ENCODE measurements at places on chromosomes 7 and 10.
A peak's percentile ranks its signal among the peaks of the same experiment; 100 is the strongest.

GRCh38 chr7:23410446-23411183 lies 59.7 kb downstream of the IGF2BP3 start:
- peak; percentile 75 for DNase-seq

DNA sequence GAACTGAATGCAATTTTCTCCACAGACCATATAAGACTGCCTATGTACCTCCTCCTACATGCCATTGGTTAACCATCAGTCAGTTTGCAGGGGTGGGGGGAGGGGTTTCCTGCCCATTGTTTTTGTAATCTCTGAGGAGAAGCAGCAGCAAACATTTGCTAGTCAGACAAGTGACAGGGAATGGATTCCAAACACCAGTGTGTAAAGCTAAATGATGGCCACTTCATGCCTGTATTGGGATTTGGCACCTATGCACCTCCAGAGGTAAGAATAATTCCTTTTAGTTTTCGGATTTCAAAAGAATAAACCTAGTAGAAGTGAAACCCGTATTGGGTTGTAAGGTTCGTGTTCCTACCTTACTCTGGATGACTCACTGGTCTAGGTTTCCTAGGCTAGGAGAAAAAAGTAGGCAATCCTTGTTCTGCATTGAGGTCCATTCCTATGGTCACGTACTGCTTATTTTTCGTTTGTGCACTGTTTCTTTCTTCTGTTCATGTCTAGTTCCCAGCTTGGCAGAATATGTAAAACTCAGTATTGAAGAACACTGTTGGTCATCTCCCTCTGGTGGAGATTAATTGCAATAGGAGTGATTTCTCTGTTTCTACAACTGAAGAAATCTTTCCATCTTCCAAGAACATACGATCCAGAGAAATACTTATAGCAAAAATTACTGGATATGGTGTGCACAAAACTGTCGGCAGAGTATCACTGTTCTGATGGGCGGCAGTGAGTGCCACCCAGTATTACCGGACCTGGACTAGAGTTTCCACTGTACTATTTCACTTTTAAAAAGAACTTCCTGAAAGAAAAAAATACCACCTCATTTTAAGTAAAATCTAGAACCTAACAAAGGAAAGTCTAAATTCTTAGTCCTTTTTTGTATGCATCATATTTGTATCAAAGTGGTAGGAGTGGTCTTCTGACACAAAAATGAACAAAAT lies at the start of gene AKR1C3:
AKR1C3 (plus strand) TSS at position 150 of the 941 bp plus-strand sequence; CDS start at position 181, 31 bp downstream.
- DNase-seq, result no peak

DNA sequence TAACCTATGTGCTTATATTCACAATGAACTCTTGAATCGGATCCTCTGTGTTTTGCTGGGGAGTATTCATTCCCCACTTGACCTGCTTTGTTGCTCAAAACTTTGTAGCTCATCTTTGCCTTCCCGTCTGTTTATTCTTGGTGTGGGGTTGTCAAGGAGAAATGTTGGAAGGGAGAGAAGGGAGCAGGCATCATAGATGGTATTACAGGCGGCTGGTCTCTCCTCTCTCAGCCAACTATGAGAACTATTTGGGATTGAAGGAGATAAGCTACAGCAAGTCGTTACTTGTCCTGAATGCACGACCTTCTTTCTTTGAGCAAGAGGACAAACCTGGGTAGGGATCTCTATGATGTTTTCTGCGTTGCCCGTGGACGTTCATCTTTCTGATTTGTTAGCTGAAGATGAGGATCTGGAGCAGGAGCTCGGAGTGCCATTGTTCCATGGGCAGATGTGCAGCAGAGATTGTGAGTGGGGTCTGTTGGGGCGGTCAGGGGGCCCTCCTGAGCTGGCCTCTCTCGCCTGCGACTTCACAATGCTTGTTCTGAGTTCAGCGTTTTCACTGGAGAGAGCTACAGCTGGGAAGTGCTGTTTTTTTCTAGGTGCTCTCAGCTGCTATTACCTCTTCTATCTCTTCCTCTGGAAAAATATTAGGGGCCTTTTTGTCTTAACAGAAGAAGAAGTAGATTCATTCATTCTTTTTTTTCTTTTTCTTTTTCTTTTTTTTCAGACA lies 126.9 kb upstream of the KLF6 start:
- no peak for DNase-seq

GRCh38 chr10:124292911-124293615 lies 125.7 kb downstream of the OAT start:
- no peak for DNase-seq

GRCh38 chr7:90655566-90655965 lies 59.4 kb downstream of the CDK14 start:
- DNase-seq, result peak; percentile 32

- DNase-seq, result no peak
Measured at GRCh38 chr10:131692686-131693334, 208.0 kb upstream of the PPP2R2D start.

GRCh38 chr10:124596962-124597845 lies 135.6 kb downstream of the LHPP start:
- no peak for DNase-seq

DNA sequence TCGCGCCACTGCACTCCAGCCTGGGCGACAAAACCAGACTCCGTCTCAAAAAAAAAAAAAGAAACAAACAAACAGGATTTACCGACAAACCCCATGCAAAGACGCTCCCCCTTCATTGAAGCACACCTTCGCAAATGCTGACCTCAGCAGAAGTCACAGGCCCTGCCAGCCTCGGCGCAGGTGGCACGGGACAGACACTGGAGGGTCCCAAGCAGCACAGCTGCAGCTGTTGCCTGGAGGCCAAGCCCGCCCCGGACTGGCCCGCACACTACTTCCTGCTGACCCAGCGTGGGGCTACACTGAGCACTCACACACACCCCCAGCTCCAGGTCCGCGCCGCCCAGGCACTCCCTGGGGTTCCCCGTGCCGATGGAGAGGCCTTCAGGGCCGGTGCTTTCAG lies 31.2 kb downstream of the SNX8 start:
- no peak for DNase-seq

- no peak for DNase-seq
Measured at GRCh38 chr10:114048472-114048871, 4.8 kb downstream of the ADRB1 start.

DNA sequence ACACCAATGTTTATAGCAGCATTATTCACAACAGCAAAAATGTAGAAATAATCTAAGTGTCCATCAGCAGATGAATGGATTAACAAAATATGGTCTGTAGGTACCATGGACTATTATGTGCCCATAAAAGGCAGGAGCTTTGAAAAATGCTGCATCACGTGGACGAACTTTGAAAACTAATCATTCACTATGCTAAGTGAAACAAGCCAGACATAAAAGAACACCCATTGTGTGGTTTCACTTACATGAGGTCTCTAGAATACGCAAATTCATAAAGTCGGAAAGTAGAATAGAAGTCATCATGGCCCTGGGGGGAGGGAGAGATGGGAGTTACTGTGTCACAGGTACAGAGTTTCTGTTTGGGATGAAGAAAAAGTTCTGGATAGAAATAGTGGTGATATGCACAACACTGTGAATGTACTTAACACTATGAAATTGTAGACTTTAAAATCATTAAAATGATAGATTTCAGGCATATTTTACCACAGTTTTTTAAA lies 377.3 kb downstream of the SDK1 start:
- no peak for DNase-seq

- DNase-seq, result no peak
Measured at GRCh38 chr7:28865601-28866144, 92.5 kb downstream of the TRIL start.

DNA sequence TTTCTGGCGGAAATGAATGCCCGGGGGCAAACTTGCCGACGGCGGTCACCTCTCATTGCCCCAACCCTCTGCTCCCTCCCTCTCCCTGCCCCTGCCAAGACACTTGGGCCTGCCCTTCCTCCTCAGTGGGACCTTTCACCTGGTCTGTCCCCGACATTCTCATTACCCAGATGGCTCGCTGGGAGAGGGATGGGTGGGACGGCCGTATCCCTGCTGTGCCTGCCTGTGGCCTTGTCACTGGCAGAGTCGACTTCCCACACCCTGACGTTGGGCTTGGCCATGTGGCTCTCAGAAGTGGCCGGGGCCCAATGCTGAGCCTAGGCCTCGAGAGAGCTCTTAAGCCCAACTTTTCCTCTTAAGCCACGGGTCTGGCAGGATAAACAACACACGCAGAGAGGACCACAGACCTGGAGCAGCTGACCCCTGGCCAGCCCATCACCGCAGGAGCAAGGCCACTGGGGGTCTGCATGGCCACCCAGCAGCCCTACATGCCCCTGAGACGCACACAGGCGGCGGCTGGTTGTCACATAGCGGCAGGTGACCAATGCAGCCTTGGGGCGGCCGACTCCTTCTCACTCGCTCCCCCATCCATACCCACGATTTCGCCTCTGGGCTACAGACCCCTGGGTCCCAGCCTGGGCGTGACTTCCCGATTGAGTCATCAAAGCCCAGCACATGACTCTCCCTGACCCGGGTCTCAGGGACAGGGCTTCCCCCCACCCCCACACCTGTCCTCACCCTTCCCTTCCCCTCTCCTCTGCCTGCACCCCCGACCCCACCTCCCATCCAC lies 40.1 kb downstream of the SLC29A4 start:
- no peak for DNase-seq

All from GM06990 (cell line).